Fibroblast of skin of right quadriceps (primary cell): ENCODE measurements at places on chromosomes 12 and 14.
A peak's percentile ranks its signal among the peaks of the same experiment; 100 is the strongest.

- DNase-seq: no peak
These were observed 16.2 kb upstream of the PIP4K2C start for GRCh38 chr12:57574795-57575194.

DNA sequence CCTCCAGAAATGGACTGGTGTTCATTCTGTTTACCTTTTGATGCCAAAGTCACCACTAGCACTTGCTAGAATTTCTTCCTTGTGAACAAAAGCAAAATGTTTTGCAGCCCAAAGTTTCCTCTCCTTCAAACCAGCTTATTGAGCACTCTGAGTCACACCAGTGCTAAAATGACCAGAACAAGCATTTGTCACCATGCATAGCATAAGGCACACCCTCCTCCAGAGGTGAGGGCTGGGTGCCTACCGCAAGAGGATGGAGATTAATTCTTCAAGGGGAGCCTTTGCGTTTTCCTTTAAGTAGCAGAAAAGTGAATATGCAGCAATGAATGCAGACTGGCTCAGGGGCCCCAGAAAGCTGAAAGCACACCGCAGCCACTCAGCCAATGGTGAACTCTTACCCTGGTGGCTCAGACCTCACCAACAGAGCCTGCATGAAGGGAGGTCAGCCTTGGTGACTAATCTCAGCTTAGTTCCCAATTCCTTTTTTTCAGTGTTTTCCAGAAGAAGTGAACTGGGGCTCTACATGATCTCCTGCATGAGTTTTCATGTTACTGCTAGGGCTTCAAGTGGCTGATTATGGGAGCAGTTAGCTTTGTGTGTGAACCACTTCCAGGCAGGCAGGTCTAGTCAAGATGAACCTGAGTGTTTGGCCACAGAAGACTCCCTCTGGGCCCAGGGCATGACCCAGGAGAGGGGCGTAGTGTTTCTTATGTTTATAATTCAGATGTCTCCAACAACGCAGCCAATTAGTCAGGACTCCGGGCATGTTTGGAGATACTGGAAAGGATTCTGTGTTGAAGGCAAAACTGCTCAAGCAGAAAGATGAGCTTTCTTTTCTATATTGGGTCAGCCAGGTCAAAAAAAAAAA lies 96.3 kb downstream of the PAX9 start:
- DNase-seq: no peak

DNA sequence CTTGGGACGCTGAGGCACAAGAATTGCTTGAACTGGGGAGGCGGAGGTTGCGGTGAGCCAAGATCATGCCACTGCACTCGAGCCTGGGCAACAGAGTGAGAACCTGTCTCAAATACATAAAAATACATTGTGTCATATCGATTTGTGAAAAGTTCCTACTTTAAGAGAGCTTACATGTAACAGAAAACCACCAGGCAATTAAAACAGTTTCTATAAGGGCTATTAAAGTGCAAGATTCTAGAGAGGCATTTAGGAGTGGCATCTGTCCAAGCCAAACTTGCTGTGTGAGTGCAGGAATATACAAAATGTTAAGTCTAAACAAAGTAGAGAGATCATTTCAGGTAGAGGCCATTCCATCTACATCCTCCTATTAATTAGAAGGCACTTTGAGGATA lies 1.7 kb upstream of the NEK9 start:
- DNase-seq: no peak

- DNase-seq: no peak
These were observed 865 bp upstream of the ZFP36L1 start for GRCh38 chr14:68793734-68794129.

DNA sequence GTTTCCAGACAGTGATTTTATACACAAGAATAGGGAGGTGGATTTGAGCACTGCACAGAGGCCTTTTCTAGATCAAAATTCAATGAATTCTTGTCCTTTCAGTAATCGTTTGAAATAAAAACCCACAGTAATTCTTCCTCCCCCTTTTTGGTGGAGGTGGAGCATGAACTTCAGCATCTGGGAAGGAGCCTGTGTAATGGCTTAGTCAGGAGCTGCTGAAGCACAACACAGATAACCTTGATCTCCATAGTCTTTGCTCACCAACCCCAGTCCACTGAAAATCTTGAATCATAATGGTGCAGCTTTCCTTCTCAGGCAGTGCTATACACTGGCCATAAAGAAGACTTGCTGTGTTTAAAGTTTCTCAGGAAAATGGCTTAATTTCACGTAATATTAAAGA lies 6.4 kb upstream of the TBPL2 start:
- peak; percentile 87 for DNase-seq

- DNase-seq: peak; percentile 97
These were observed 6.3 kb upstream of the TPCN1 start for GRCh38 chr12:113214895-113215400.

DNA sequence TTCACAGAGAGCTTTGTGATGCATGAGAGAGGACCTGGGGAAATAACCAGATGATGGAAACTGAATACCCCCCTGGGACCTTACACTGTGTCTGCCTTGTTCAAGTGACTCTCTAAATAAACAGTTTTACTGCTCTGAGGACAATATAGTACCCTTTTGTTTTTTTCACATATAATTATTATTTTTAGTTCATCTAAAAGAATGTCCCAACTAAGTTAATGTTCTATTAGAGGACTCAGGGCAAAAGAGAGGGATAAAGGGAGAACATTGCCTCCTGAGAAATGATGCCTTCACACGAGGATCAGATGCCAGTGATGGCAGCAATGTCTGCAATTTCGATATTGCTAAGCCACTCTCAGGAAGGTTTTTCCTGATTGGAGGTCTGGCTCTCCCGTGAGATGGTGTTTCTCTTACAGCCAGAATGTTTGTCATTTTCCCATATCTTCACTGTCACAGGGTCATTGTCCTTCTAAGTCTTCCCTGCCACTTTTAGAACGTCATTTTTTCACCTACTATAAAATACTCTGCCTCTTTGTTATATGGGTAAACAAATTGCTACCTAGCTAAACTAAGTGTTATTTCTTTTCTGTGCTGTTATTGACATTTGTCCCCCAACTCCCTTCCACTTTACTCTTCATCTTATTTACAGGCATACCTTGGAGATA lies 201.6 kb downstream of the RAD51B start:
- no peak for DNase-seq

DNA sequence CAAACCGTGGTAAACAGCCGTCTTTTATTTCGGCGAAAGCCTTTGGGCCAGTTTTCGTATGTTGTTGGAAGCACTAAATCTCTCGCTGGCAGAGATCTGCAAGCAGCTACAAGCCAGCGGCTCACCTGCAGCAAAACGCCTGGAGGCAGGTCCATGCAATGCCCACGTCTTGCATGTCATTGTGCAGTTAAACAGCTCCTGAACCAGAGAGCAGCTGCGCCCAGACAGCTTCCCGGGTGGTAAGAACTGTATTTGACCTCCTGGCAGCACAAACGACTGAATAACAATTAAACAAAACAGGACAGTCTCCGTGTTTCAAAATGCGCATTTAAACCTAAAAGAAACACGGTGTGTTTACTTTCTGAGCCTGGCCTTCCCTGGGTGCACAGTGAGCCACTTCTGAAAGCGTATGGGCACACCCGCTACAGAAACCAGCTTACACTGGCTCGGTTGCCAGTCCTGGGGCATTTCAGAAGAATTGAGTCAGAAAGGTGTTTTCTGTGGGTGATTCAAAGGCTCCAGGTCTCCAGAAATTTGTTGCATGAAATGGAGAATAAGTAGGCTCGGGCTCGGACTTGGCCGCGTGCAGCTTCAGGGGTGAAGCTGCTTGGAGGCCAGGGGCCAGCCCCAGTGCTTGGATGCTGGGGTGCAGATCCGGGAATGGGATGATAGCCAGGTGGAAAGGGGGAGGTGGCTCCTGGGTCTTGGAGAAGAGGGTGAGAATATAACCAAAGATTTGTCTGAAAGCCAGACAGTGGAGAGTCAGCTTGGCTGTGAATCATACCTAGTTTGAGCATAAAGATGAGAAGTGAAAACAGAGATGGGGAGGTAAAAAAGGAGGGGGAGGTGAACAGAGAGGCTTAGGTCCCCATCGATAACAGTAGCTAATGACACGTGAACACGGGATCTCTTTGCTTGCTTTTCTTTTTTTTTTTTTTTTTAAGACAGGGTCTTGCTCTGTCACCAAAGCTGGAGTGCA lies 24.9 kb upstream of the FZD10 start:
- DNase-seq: no peak

- no peak for DNase-seq
These were observed 4.5 kb upstream of the KRT71 start for GRCh38 chr12:52557476-52557875.

- peak; percentile 100 for DNase-seq
These were observed 5.0 kb upstream of the MMP19 start for GRCh38 chr12:55847603-55848291.

GRCh38 chr12:125287155-125287847 lies 222.1 kb downstream of the AACS start:
- no peak for DNase-seq

DNA sequence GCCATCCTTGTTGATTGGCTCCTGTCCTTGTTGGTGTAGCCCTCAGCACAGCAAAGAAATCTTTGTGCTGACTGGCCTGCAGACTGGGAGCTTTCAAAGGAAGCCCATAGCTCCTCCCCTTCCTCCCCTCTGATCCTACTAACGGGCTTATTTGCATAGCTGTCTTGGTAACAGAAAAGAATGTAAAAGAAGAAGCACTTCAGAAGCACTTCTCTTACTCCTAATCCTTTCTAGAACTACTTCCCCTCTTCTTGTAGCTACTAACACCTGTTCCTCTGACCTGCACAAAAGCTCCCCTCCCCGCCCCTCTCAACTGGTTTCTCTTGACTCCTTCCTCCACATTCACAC lies 14.3 kb upstream of the RIC8B start:
- DNase-seq: no peak

DNA sequence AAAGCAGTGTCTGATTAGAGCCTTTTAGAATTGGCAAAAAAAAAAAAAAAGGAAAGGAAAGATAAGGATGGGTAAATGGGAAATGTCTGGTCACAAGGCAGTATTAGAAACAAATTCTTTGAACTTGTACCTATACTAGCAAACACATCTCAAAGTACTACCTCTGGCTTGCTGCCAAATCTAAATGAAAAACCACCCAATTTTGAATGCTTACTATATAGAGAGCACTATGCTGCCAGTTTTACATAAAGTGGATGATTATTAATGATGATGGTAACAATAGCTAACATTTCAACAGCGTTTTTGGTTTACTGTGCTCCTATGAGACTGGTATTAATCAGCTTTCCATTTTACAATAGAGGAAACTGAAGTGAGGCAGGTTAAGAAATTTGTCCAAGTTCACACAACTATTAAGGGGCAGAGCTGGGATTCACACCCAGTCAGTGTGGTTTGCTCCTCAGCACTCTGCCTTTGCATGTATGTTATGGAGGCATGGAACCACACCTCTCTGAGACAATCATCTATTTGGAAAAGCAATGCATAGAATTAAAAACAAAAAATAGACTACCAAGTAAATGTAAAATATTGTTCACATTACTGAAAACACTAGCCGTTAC lies 34.2 kb downstream of the ATP2B1 start:
- no peak for DNase-seq

- no peak for DNase-seq
These were observed 4.5 kb downstream of the DDHD1 start for GRCh38 chr14:53148671-53149070.

DNA sequence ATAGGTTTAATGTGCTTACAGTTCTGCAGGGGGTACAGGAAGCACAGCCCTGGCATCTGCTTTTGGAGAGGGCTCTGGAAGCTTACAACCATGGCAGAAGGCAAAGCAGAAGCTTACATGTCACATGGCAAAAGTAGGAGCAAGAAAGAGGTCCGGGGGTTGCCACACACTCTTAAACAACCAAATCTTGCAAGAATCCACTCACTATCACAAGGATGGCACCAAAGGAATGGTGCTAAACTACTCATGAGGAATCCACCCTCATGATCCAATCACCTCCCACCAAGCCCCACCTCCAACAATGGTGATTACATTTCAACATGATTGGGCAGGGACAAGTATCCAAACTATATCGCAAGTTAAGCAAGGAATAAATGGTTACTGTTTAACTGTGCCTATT lies 255.8 kb upstream of the AVPR1A start:
- no peak for DNase-seq

DNA sequence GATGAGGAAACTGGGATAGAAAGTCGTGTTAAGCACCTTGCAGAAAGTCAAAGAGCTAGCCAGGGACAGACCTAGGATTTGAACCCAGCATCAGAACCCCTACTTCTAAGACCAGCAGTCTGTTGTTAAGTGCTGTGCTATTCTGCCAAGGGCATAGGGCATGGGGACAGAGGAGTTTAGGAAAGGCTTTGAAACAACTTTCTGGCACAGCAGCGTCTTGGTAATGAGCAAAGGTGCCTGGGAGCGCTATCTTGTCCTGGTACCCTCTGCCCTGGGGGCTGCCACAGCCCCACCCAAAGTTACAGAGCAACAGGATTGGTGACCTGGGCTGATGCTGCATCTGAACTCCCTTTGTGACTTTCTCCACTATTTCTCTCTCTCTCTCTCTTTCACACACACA lies 1108.1 kb downstream of the BCL11B start:
- no peak for DNase-seq

- DNase-seq: no peak
These were observed 103.0 kb downstream of the C12orf42 start for GRCh38 chr12:103392722-103393121.

- DNase-seq: no peak
These were observed 60.1 kb downstream of the LRIG3 start for GRCh38 chr12:58860056-58860787.

DNA sequence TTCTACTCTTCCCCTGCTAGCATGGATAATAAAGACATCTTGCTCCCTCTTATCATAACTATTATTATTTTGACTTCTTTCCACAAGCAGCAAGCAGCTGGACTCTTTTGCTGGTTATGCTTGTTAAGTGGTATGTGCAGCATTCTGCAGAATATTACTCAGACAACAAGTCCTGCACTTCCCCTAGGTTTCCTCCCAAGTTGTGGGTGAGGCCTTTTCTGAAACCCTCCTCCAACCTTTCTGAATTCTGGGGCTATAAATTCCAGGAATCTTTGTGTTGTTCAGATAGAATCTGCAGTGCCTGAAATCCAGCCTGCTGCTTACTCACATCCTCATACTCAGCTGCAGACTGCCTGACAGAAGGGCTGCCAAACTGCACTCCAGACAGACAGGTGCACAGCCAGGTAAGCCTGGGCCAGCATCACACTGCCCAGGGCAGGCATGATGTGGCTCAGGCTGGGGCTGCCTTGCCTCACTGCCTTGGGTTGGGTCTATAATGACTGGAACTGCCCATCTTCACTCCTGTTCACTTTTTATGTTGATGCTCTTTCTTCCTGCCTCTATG lies 6.2 kb upstream of the DHRS2 start:
- no peak for DNase-seq

DNA sequence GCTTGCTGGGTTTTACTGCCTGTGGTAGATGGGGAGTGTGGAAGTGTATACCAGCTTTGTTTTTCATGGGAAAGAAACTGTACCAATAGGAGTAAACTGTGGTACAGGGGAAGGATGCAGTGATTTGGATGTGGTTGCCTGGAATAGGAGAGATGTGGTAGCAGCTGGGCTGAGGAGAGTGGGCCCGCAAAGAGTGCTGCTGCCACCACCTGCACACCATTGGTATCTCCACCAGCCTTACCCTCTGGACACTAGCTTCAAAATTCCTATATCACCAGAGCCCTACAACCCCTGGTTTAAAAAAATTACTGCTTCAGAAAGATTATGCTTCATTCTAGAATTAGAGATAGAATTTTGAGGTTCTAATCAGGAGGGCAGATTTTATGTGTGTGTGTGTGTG lies 53.6 kb downstream of the AKAP6 start:
- peak; percentile 44 for DNase-seq

- no peak for DNase-seq
These were observed 125.8 kb downstream of the CCDC91 start for GRCh38 chr12:28316049-28316448.
